ENCODE measurements at places on chromosomes 7 and 10.

GRCh38 chr10:11177926-11178471 is 160.3 kb downstream of the CELF2 start:
- DNase-seq: no peak

DNA sequence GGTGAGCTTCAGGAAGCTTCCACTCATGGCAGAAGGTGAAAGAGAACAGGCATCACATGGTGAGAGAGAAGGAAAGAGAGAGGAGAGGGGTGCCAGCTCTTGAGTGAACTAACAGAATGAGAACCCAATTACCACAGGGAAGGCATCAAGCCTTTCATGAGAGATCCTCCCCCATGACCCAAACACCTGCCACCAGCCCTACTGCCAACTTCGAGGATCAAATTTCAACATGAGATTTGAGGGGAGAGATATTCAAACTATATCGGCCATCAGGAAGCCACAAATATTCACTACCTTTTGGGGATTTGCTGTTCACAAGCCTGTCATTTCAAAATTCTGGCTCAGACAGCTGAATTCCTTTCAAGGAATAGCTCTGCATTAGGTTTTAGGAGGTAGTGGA is 39.9 kb upstream of the SMNDC1 start:
- DNase-seq: no peak

GRCh38 chr10:113893570-113893969 is 39.1 kb downstream of the NHLRC2 start:
- no peak for DNase-seq

- DNase-seq: no peak
These were observed 509.5 kb downstream of the DNAJB6 start for GRCh38 chr7:157846271-157846670.
